ENCODE measurements at places on chromosomes 12 and 14.

DNA sequence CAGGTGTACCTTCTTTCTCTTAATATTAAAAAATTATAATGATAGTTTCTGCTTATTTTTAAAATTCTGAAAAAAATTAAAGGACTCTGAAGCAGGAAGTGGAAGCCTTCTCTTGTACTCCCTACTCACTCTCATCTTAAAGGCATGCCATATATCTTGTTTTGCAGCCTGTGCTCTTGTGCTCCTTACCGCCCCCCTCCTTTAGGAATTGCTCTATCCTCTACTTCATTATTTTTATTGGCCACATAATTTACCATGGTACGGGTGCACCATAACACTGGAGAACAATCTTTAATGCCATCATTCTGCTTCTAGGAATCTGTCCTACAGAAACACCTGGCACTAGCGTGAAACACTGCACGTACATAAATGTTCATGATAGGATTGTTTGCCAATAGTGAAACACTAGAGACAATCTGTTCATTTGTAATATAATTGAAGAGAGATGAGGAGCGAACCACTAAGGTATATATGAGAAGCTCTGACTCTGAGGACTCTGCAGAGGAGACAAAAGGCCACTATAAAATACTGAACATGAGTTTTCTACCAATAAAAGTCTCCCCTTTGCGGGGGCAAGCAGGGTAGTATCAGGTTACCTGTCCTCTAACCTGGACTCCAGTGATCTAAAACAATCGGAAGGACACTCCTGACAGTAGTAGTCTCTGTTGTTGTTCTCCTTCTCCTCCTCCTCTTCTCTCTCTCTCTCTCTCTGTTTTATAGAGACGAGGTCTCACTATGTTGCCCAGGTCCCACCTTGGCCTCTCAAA is 6.3 kb upstream of the NYNRIN start:
- peak; percentile 95 for DNase-seq

DNA sequence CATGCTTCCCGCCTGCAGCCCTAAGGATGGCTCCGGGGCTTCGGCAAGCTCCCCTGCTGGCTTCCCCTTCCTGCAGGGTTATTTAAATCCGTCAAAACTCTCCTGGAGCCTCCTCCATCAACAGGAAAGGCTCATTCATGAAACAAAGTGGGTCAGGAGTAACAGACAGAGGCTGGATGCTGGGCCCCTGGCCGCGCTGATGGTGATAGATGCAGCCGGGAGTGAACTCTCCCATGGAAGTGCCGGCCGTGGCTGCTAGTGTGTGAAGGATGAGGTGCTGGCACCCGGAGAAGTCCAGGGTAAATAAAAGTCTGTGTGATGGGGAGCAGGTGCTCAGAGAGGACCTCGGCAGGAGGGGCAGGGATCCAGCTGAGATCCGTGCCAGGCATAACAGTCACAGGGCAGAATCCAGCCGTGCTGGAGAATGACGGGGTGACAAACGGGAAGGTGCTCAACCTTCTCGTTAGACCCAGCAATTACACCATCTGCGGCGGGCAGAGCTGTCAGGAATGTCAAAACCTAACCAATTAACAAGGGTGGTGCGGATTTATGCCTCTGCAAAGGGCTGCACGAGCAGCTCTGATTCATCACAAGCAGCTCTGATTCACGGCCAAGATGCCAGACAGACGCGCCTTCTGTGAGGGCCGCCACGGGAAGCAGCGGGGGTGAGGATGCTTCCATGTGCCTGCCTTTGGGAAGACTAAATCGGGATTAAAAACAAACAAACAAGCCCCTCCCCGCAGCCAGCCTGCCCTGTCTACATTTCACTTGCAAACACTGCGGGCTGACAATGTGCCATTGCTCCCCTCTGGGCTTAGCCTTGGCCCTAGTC is 55.6 kb downstream of the SYNE3 start:
- DNase-seq, result peak; percentile 97

DNA sequence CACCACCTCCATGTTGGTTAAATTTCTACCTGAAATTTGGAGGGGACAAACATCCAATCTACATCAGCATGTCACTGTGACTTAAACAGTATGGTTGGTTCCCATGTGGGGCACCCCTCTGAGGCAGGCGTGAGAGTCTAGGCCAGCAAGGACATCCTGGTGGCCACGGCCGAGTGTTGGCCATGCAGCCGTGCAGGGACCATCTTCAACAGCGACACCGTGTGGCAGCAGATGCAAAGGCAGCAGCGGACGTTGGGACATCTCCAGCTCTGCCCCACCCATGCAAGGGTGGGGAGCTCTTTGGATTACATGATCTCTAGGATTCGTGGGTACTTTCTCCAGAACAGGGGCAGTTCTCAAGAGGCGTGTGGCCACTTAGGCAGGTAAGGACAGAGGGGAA is 49.8 kb downstream of the NOC4L start:
- DNase-seq, result peak; percentile 86

DNA sequence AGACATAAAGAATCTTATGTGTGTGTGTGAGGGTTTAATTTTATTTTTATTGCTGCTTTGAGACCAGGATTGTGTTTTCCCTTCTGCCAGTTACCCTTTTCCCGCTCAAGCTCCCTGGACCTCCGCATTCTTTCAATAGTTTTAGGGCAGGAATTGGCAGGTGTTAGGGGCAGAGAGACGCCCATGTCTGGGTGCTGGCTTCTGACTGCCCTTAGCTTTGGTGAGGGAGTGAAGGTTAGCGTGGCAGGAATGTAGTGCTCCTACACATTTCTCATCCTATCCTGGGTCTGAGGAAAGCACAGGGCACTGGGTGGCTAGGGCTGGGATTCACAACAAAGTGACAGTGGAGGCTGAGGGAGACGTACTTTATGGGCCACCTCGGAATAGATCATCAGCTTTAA is 428.1 kb downstream of the ZFP36L1 start:
- no peak for DNase-seq

DNA sequence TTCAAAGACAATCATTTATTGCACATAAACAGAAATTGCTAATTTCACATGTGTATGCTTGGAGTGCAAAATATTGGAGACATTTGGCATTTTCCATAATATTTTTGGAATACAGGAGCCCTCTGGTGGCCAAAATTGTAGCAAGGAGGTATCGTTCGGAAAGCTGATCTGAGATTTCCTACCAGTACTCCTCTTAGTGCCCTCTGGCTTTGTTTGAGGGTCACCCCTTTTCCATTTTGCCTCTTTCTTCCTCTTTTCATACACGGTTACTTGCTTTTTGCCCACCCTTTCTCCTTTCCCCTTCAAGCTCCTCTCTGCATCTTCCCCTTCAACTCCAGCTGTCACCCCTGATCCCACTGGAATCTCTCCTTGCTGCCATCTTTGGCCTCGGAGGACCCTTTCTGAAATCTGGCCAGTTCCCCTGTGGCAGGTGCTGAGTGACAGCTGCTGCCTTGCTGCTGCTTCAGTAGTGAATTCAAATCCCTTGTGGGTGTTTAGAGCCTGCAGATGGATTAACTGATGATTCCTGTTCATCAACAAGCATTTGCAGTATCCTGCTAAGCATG is 164.6 kb upstream of the PARP11 start:
- DNase-seq, result peak; percentile 89

GRCh38 chr12:122021822-122022392 is at the start of gene BCL7A:
BCL7A (plus strand) TSS chr12:122021884; CDS start chr12:122022092, 208 bp downstream.
- peak; percentile 98 for DNase-seq

GRCh38 chr12:92404921-92405320 is 259.3 kb upstream of the BTG1 start:
- DNase-seq, result no peak
